ENCODE measurements at places on chromosomes 6 and 20.

GRCh38 chr6:165689699-165690098 is 26.7 kb upstream of the PDE10A start:
- no peak for DNase-seq

DNA sequence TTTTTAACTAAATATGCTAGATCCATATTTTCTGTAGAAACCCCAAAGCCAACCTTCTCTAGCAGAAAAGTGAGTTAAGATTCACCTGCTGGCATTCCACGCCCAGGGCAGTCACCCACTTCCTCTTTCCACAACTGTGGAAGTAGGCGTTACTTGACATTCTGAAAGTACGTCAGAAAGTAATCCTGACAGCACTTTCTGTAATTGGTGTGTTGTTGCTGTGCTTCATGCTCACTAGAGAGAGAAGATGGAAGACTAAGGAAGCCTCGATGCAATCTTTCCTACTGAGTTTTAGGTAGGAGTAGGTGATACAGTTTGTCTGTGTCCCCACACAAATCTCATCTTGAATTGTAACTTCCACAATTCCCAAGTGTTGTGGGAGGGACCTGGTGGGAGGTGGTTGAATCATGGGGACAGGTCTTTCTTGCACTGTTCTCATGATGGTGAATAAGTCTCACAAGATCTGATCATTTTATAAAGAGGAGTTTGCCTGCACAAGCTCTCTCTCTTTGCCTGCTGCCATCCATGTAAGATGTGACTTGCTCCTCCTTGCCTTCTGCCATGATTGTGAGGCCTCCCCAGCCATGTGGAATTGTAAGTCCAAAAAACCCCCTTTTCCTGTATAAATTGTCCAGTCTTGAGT is 101.1 kb downstream of the MAP3K7 start:
- DNase-seq: no peak

DNA sequence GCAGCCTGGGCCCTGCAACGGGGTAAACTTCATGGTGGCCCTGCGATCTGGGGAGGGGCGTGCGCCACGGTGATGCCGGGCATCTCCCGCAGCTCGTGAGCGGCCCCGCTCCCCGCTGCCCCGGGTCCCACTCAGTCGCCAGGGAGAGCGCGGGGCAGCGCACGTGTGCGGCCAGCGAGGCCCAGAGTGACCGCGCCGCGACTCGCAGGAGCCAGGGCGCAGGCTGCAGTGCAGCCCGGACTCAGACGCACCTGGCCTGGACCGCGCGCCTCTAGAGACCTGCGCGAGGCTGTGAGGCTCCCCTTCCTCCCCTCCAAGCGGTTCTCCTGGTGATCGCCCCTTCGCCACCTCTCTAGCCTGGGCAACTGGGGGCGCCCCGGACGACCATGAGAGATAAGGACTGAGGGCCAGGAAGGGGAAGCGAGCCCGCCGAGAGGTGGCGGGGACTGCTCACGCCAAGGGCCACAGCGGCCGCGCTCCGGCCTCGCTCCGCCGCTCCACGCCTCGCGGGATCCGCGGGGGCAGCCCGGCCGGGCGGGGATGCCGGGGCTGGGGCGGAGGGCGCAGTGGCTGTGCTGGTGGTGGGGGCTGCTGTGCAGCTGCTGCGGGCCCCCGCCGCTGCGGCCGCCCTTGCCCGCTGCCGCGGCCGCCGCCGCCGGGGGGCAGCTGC is 652 bp downstream of the BMP6 start:
- peak; percentile 22 for DNase-seq

DNA sequence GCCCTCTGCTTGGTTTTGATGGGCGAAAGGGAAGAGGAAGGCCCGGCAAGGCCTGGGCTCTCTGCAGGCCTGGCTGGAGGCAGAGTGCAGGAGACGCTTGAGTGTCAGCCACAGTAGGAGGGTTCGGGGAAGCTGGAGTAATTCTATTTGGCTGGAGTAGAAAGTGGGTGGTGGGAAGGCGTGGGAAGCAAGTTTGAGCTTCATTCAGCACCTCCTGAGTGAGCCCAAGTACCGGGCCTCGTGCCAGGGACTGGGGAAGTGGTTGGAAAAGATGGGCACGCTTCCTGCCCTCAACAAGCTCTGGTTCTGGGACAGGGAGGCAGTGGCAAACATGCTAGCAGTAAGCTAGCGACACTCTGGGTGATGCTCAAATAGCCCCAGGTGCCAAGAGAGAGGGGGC is 72.5 kb downstream of the DLGAP4 start:
- DNase-seq: no peak

DNA sequence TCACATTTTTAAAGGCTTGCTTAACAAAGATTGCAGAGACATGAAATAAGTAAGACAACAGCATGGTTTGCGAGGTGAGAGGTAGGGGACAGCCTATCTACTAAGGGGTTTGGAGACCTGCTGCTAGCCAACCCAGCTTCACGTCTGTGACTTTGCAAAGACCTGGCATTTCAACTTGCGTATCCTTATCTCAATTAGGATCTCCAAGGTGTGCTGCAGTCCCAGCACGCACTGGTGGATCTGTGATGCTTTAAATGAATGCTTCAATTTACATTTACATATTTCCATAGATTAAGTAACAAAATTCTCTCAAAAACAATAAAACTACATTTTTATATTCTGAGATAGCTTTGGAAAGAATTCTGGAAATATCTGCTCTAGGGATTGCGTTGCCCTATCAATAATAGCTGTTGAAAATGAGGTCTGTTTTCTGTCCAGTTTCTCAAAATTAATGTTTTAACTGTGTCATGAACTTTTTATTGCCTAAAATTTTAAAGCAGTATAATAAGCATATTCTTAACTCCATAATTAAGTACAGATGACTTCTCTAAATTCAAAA is 124.4 kb upstream of the EDN1 start:
- DNase-seq: no peak
